ENCODE measurements at places on chromosomes 4 and X.

GRCh38 chrX:63350465-63350877, 661 bp downstream of the SPIN4 start:
- no peak for DNase-seq

DNA sequence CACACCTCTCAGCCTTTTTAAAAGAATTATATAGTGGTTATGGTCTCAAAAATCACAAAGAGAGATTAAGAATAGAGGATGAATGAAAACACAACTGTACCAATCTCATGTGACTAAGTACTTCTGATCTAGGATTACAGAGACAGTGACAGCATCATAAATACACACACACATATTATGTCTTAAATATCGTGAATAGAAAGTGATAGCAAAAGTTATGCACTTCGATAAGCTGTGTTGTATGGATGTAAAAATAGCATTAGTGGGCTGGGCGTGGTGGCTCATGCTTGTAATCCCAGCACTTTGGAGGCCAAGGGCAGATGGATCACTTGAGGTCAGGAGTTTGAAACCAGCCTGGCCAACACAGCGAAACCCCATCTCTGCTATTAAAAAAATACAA, 25.0 kb downstream of the GYPA start:
- DNase-seq, result no peak

GRCh38 chr4:86978709-86979108, 43.9 kb downstream of the AFF1 start:
- no peak for DNase-seq

GRCh38 chr4:174764105-174764729, 64.8 kb downstream of the GLRA3 start:
- no peak for DNase-seq

DNA sequence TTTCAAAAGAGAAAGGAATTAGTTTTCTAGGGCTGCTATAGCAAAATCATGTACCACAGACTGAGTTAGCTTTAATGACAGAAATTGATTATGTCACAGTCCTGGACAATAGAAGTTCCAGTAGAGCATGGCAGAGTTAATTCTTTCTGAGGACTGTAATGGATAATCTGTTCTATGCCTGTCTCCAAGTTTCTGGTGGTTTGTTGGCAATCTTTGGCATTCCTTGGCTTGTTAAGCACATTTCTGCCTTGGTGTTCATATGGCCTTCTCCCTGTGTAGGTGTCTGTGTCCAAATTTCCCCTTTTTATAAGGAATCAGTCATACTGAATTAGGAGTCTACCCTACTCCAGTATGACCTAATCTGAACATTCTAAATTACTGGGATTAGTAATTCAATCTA, 336.1 kb upstream of the PABPC4L start:
- no peak for DNase-seq

- DNase-seq, result no peak
Observed at GRCh38 chr4:91099666-91100065, 972.5 kb downstream of the CCSER1 start.

DNA sequence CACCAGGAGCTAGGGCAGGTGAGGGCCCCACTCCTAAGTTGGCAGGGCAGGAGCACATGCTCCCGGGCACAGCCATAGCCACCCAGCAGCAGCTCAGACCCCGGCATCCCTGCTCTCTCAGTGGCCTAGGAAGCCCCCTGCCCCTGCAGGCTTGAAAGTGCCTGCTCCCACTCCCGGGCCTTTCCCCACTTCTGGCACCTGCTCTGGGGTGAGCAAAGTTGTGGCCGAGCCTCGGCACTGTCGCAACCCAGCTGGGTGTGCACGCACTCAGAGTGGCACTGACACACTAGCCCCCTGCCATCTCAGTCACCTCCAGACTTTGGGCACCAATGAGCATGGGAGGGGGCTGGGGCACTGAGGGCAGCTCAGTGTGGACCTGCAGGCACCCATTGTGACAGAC, 60.8 kb upstream of the CDKN2AIP start:
- DNase-seq, result no peak

GRCh38 chr4:171342646-171343045, 470.6 kb upstream of the GALNTL6 start:
- no peak for DNase-seq

GRCh38 chr4:35541888-35542213, 702.5 kb downstream of the ARAP2 start:
- DNase-seq, result no peak

DNA sequence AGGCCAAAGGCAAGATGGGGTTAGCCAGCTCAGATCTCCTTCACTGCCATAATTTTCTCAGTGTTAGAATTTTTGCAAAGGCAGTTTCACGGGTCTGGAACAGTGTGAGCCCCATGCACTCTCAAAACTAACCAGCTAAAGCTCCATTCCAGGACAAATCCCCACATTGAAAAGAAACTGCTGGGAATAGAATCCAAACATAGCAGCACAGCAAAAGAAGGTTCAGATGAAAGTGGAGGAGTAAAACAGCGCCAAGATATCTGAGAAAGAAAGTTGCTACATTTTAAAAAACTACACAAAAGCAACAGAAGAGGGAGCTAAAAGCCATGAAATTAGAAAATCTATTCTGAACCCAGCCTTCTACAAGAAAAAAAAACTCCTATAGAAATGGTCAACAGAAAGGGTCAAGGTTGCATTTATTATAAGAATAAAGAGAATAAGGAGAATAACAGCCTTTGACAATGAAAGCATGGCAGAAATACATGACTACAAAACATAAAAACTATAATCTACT, 39.6 kb upstream of the SLC7A3 start:
- DNase-seq, result no peak

- no peak for DNase-seq
Observed at GRCh38 chr4:138632856-138633579, 382.6 kb upstream of the NOCT start.

DNA sequence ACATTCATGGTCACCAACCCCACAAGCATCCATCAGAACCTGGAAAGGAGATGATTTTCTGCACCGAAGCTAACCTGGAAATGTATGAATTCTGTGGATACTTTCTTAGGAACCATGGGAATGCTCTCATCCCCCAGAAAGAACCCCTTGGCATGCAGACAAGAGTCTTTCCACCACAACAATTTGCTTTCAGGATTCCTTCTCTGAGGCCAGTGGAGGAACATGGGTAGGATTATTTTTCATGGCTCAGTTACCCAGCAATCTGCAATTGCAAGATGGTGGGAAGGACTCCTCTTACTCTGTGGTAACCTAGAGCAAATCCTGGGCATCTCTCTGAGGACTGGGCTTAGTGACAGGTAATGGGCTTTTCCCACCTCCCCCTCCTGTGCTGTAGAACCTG, 131.9 kb upstream of the MSX1 start:
- no peak for DNase-seq

GRCh38 chr4:74670583-74670982, 123.7 kb downstream of the BTC start:
- DNase-seq, result no peak

- no peak for DNase-seq
Observed at GRCh38 chr4:81541161-81541945, 69.6 kb upstream of the RASGEF1B start.

DNA sequence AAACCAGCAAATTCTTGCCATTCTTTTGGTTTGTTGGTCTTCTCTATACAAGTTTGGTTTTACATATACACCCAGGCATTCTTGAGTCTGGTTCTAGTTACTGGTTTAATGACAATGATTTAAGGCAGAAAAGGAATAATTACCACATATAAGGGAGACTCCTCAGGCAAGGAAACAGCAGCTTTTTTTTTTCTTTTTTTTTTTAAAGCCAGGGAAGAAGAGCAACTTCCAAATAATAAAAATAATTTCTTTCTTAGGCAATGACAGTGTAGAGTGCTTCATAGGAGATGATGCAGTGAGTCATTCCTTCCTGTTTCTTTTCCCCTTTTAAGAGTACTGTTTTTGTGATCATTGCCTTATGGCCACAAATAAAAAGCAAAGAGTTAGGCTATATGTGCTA, 289.7 kb downstream of the DKK2 start:
- DNase-seq, result no peak

DNA sequence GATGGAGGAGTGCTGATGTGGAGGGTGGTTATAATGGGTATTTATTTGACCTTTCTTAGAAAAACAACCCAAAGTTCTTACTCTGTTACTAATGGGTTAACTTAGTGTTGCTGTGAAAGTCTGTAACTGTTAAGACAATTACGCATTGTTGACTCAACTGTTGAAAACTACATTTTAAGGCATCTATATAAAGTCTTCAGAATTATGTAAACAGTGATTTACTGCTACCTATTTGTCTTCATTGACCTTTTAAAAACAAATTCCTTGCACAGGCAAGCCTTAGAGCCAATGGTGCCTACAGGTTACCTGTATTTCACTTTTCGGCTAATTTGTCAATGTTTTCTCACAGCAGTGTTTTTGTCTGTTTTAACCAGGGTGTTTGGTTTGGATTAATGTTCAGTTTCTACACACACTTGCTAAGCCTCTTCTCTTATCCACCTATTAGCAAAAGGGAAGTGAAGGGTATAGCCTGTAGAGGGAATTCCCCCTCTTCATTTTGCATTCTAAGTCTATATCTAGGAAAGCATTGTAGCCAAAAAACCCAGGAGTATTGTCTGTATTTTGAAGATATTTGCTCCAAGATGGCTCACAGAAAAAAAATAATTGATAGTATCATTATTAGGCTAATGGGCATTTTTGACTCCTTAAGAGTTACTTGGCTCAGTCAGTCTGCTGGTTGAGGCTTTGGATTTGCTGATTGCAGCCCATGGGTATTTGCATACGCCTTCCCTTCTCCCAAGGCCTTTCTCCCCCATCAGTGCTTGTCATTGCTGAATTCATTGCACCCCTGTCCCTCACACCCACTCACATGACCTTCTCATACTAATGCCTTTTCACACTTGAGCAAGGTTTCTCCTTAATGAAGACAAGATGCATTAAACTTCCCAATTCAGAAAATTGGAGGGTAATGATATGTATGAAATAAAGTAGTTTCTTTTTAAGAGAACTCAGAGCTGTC, 30.5 kb downstream of the AFF1 start:
- DNase-seq, result no peak

- DNase-seq, result no peak
Observed at GRCh38 chr4:1578251-1578773, 105.8 kb downstream of the FAM53A start.

GRCh38 chr4:83389756-83390505, 55.3 kb upstream of the HPSE start:
- no peak for DNase-seq

GRCh38 chr4:8146157-8146556, 12.5 kb downstream of the ABLIM2 start:
- DNase-seq, result no peak

DNA sequence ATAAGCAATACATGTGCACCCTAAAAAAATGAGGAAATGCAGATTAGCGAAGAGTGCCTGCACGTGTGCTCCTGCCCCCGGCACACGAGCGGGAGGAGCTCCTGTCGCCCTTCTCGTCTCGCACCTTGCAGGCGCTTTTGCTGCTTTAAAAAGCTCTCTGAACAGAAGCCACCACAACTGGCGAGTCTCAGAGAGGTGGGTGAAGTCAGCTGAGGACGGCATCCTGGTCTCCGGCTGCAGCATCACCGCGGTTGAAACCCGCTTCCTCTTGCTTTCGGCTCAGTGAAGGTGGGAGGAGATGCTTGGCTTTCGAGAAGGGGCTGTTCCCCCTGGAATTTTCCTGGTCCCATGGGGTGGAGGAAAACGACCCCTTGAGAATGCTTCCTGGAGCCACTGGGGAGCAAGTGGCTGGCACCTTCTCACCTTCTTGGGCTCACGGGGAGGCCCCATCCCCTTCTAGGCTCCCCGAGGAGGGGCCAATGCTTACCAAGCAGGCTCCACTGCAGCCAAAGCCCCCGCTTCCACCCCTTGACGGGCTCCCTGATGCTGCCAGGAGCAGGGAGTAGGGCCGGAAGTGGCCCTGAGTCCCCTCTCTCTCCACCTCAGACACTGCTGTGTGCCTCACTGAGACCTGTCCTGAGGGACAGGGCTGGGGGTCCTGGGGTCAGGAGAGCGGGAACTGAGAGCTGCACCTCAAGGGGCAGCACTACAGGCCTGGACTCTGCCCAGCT, 29.2 kb upstream of the MXD4 start:
- peak; percentile 45 for DNase-seq

- no peak for DNase-seq
Observed at GRCh38 chr4:5816101-5816500, 76.8 kb downstream of the CRMP1 start.

GRCh38 chrX:153468008-153468580, 2.3 kb downstream of the HAUS7 start:
- no peak for DNase-seq

DNA sequence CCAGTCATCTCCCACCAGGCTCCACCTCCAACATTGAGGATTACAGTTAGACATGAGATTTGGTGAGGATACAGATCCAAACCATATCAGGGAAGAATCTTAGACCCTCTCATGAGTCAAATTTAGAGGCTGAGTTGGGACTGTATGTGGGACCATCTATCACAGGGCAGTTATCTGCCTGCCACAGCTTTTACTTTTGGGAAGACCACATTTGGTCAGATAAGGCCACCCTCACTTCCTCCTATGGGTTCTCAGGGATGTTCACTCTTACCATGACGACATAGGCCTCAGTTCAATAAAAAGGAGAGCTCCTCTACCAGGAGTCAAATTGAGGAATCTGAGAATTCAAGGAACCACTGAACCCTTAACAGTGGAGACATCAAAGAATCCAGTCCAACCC, 2.1 kb downstream of the MAGEB2 start:
- no peak for DNase-seq

DNA sequence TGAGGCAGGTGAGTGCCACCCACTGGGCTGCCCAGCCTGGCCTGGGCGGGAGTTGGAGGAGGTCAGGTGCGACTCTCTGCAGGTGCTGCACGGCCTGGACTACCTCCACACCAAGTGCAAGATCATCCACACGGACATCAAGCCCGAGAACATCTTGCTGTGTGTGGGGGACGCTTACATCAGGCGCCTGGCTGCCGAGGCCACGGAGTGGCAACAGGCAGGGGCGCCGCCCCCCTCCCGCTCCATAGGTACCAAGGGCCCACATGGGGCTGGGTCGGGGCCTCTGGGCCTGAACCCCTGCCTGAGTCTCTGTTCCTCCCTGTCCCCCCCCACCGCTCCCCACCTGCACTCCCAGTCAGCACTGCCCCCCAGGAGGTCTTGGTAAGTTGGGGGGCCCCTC, 2.0 kb downstream of the SRPK3 start:
- DNase-seq, result no peak

DNA sequence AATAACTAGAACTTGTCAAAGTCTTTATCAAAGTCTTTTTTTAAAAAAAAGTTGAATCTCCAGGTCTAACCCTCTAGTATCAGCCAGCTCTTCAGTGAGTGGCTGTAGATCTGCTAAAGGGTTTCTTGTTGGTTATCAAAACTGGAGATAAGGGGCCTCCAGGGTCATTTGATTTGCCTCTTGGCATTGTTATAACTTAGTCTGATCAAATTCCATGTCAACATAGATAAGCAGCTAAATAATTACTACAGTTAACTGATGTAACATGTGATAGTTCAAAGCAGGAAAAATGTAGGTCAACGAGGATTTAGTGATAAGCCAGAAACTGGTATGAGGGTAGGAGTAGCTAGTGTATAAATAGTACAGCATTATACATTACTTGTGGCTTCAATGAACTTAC, 465.1 kb downstream of the PDHA2 start:
- DNase-seq, result no peak

Measured in stimulated activated CD4-positive, alpha-beta T cell treated with anti-CD3 and anti-CD28 coated beads, Interleukin-1b, Interleukin-23, amount 100 ng/mL, for 1 hour (primary cell).